ENCODE measurements at places on chromosomes 13 and 19.
A peak's percentile ranks its signal among the peaks of the same experiment; 100 is the strongest.

DNA sequence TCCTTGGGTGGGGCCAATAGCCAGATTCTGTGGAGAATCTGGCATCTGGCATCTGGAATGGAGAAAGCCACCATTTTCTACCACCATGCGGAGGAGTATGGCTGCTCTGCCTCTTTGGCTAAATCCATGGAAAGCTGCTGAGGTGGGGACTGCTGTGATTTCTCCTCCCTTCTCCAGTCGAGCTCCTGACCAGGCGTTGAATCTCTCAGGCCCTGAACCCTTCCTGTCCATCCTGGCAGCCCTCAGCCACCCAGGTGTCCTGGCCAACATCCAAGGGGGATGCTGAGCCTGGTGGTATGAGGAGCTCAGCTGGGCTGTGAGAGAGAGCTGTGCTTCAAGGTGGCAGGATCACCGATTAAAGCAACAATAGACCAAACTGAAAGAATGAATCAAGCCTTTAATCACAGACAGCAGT is 17.4 kb upstream of the SIGLEC6 start:
- no peak for DNase-seq

- DNase-seq, result no peak
These were observed 86.6 kb downstream of the STK24 start for GRCh38 chr13:98490195-98490836.

GRCh38 chr13:50921706-50922105 is 12.1 kb downstream of the RNASEH2B start:
- DNase-seq, result no peak

DNA sequence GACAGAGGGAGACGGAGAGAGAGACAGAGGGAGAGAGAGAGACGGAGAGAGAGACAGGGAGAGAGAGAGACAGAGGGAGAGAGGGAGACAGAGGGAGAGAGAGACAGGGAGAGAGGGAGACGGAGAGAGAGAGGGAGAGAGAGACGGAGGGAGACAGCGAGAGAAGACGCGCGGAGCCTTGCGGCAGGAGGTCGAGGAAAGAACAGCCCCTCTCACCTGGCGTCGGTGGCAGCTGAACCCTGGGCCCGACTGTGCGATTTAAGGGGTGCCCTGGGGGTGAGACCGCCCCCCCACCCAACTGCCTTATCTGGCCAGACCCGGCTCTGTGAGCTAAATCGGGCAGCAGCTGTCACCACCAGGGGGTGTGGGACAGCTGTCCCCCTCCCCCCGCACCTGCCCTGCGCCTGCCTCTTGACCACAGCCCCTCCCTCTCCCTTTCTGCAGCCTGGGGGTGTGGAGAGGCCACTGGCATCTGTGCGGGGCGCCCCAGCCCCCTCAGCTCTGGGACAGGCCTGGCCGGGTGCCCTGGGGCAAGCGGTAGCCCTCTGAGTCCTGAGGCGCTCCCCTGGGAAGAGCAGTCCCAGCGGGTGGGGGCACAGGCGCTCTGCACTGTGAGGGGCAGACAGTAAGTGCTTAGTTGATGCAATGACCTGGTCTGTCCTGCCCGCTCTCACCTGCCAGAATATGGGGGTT is 10.8 kb downstream of the JOSD2 start:
- no peak for DNase-seq

DNA sequence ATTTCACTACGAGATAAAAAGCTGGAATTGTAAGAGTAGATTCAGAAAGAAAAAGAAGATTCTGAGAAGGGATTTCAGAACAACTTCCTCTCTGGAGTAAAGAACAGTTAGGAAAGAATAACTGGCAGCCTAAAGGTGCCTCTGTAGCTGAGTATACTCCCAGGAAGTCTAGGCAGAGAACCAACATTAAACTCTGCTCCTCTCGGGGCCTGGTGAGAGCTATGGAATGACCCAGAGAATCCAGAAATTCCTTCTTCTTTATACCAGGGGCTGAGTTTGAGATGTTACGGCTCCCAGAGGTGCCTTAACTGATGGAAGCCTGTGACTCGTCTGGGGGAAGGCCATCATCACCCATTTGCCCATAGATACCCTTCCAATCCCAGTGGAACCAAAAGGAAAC is 39.1 kb downstream of the FAM216B start:
- peak; percentile 71 for DNase-seq

GRCh38 chr13:109182777-109183465 is 553.5 kb downstream of the MYO16 start:
- DNase-seq, result peak; percentile 53

GRCh38 chr13:112165712-112166111 is 98.8 kb downstream of the SOX1 start:
- no peak for DNase-seq
